B cell (primary cell): ENCODE measurements at places on chromosomes 11 and 22.

- no peaks in the 10 kb centered on the region for H3K36me3 ChIP-seq
- H3K27ac ChIP-seq, result no peak overlapping the region
- no peak for DNase-seq
- no peak overlapping the region for H3K4me3 ChIP-seq
These were observed 68.7 kb downstream of the NAV2 start for GRCh38 chr11:19781351-19781750.

- no peak overlapping the region for H3K27ac ChIP-seq
- peaks cover 17% of the 10 kb centered on the region for H3K4me1 ChIP-seq
- no peaks in the 10 kb centered on the region for H3K27me3 ChIP-seq
- H3K36me3 ChIP-seq, result no peaks in the 10 kb centered on the region
These were observed 10.6 kb upstream of the APOBEC3A start for GRCh38 chr22:38946771-38947170.

DNA sequence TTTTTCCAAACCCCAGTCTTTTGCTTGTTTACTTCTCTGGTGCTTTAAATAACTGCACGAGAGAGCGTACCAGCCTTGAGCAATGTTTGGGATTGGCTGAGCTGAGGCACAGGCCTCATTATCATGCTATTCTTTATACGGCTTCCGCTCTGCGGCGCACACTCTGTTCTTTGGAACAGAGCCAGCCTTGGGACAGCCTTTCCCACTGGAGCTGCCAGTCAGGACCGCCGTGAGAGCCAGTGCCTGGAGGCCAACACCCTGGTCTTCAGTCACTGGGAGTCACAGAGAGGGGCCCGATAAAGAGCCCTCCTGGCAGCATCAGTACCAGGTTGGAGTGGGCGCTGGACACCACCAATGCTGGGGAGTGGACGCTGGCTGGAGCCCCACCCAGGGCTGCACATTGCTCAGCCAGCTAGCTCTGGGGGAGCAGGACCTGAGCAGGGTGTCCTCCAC is 125.6 kb downstream of the BCR start:
- no peak for DNase-seq
- H3K27me3 ChIP-seq, result no peaks in the 10 kb centered on the region
- no peak overlapping the region for H3K4me3 ChIP-seq
- H3K36me3 ChIP-seq, result no peaks in the 10 kb centered on the region
- H3K4me1 ChIP-seq, result no peaks in the 10 kb centered on the region

DNA sequence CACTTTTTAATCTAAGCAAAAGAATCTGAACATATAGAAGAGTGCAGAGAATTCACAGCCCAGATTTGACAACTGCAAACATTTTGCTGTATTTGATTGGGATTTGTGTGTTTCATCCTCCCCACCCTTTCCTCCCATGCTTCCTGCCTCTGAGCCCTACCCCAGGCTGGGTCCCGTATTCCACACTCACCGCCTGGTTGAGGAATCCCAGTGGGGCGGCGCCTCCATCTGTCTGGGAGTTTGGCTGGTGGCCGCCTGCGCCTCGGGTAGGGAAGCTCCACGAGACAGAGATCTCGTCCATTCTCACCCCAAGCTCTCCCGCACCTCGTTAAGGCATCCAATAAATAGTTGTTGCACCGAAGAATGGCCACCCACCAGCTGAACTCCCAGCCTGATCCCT is 105.9 kb upstream of the SLC22A12 start:
- H3K4me1 ChIP-seq, result peaks cover 6% of the 10 kb centered on the region
- no peaks in the 10 kb centered on the region for H3K36me3 ChIP-seq
- DNase-seq, result no peak
- no peak overlapping the region for H3K4me3 ChIP-seq
- H3K27ac ChIP-seq, result no peak overlapping the region

- H3K27me3 ChIP-seq, result no peaks in the 10 kb centered on the region
- no peak overlapping the region for H3K27ac ChIP-seq
- H3K4me1 ChIP-seq, result peaks cover 7% of the 10 kb centered on the region
- H3K4me3 ChIP-seq, result no peak overlapping the region
- peak; percentile 30 for DNase-seq
These were observed 79.5 kb upstream of the SLC25A18 start for GRCh38 chr22:17483688-17484372.

DNA sequence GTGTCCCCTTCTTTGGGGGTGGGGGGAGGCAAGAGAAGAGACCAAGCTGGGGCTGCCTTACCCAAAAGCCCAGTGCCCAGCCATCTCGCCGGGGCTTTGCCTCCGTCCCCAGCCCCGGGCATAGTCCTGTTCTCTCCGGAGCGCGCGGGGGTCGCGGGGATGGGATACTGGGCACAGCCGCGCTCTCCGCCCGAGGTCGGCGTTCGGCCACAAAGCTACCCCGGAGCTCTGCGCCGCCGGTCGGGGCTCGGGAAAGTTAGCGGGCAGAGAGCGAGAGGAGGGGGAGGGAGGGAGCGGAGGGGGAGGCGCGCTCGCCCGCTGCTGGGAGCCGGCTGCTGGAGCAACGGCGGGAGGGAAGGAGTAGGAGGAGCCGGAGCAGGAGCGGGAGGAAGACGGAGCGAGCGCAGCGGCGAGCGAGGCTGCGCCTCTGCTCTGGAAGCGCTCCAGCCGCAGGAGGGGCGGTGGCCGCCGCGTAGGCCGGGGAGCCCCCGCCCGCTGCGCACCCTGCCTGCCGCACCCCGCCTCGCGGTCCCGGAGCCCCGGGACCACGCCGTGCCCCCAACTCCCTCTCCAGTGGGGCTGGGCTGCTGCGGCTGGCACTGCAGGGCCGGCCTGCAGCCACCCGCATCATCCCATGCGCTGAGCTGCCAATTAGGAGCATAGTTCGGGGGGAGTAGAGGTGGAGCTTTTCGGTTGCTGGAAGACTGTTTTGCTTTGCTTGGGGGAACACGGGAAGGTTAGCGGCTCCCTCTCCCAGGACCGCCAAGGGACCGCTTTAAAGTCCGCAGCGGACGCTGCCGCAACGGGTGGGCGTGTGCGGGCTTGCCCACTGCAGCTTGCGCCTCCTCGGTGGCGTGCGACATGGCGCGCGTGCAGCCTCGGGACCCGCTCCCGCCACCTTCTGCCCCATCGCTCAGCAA is at the start of gene SCN4B:
Gene SCN4B (minus strand): TSS at position 272 of the 920 bp plus-strand sequence. CDS start 150 bp downstream, at position 122.
- no peaks in the 10 kb centered on the region for H3K36me3 ChIP-seq
- peaks cover 11% of the 10 kb centered on the region for H3K4me1 ChIP-seq
- no peak within 1 kb of the TSS for H3K4me3 ChIP-seq
- H3K27ac ChIP-seq, result no peak within 1 kb of the TSS
- no peaks in the 10 kb centered on the region for H3K27me3 ChIP-seq
- DNase-seq, result no peak

DNA sequence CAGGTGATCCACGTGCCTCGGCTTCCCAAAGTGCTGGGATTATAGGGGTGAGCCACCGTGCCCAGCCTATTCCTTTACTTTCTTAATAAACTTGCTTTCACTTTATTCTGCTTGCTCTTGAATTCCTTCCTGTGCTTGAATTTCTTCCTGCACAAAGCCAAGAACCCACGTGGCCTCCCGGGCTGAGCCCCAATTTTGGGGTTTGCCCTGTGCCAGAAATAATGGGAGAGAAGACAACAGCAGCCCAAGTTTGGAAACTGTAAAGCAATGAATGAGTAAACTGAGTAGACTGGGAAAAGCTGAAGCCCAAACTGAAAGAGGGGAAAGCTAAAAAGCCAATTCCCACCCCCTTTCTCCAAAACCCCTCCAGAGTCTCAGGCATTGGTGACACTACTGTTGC is 136.4 kb downstream of the NECTIN1 start:
- H3K36me3 ChIP-seq, result no peaks in the 10 kb centered on the region
- H3K4me3 ChIP-seq, result no peak overlapping the region
- H3K27ac ChIP-seq, result no peak overlapping the region

- H3K36me3 ChIP-seq, result no peaks in the 10 kb centered on the region
- peak; percentile 30 for DNase-seq
- no peaks in the 10 kb centered on the region for H3K27me3 ChIP-seq
- peaks cover 4% of the 10 kb centered on the region for H3K4me1 ChIP-seq
These were observed 40.0 kb downstream of the TENM4 start for GRCh38 chr11:79400717-79401330.

DNA sequence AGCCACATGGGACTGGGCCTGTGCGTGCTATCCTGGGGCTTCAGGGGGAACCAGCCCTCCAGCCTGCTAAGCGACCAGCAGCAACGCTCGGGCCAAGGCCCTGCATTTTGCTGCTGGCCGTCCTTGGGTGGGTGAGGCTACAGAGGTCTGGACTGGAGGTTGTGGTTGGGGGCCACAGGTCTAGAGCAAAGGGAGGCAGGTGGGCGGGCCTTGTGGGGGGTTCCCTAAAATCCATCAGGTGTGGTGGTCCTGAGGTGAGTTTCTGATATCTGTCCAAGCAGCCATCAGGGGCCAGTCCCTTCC is 34.7 kb downstream of the PPM1F start:
- H3K36me3 ChIP-seq, result no peaks in the 10 kb centered on the region
- no peak for DNase-seq
- no peaks in the 10 kb centered on the region for H3K4me1 ChIP-seq
- no peak overlapping the region for H3K27ac ChIP-seq

DNA sequence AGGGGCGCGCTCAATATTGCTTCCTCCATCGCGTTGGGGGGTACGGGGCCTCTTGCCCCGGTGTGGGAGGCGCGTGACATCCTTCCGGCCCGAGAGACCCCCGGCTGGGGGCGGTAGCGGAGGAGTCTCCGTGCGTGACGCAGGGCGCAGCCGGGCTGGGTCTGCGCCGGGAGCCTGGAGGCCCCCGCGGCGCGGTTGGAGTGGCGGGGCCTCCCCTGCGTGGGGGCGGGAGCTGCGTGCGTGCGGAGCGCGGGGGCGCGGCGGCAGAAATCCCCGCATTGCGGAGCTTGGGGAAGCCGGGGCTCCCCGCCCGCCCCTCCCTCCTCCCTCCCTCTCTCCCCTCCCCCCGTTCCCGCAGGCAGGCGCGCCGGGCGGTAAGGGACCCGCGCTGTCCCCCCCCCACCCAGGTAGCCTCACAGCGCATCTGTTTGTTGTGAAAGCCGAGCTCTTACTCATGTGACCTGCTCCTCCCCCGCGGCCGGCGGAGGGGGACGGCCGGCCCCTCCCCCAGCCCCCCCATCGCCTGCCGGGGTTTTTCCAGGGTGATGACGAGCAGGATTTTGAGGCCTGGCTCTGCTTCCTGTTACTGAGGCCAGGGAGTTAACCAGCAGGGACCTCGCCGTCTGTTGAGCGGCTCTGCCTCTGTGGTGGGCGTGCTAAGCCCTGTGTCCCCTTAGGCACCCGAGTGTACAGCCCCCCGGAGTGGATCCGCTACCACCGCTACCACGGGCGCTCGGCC is 1.6 kb downstream of the PIM3 start:
- peaks cover 40% of the 10 kb centered on the region for H3K4me1 ChIP-seq
- no peaks in the 10 kb centered on the region for H3K27me3 ChIP-seq
- DNase-seq, result peak; percentile 91
- peaks cover 27% of the 10 kb centered on the region for H3K36me3 ChIP-seq
- H3K4me3 ChIP-seq, result peak overlapping the region; percentile 77

- no peak for DNase-seq
- no peak overlapping the region for H3K4me3 ChIP-seq
- H3K27me3 ChIP-seq, result no peaks in the 10 kb centered on the region
- no peak overlapping the region for H3K27ac ChIP-seq
These were observed 8.3 kb downstream of the UEVLD start for GRCh38 chr11:18580113-18580766.

DNA sequence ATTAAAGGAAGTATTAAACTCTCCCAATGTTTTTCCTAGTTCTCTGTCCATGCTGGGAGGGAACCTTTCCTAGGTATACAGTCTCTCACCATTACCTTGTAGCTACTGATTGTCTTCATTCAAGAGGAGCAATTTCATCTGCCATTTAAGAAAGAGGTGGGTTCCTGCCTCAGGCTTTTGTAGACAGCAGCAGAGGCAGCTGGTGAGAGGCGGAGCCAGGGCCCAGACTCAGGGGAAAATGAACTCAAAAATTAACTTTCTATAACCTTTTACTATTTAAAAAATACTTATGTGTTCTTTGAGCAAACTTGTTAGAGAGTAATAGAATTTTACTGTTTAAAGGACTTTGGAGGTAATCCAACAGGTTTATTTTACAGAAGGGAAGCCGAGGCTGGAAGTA is 133.0 kb downstream of the SNX19 start:
- no peaks in the 10 kb centered on the region for H3K36me3 ChIP-seq
- H3K4me1 ChIP-seq, result no peaks in the 10 kb centered on the region
- H3K4me3 ChIP-seq, result no peak overlapping the region
- H3K27me3 ChIP-seq, result no peaks in the 10 kb centered on the region
- no peak for DNase-seq

- no peaks in the 10 kb centered on the region for H3K36me3 ChIP-seq
- no peak overlapping the region for H3K4me3 ChIP-seq
- H3K4me1 ChIP-seq, result no peaks in the 10 kb centered on the region
These were observed 13.9 kb downstream of the CCND1 start for GRCh38 chr11:69654660-69655478.

GRCh38 chr11:33389635-33390034 is 132.5 kb downstream of the HIPK3 start:
- no peak overlapping the region for H3K27ac ChIP-seq
- H3K4me1 ChIP-seq, result peaks cover 24% of the 10 kb centered on the region
- peak overlapping the region; percentile 44 for H3K4me3 ChIP-seq
- DNase-seq, result no peak
- no peaks in the 10 kb centered on the region for H3K27me3 ChIP-seq
- H3K36me3 ChIP-seq, result no peaks in the 10 kb centered on the region

GRCh38 chr11:58289266-58289665 is 21.2 kb upstream of the OR10W1 start:
- H3K36me3 ChIP-seq, result no peaks in the 10 kb centered on the region
- no peak for DNase-seq
- H3K27me3 ChIP-seq, result peaks cover 6% of the 10 kb centered on the region

GRCh38 chr11:1072116-1072820 is 2.4 kb upstream of the MUC2 start:
- H3K4me3 ChIP-seq, result no peak overlapping the region
- no peak overlapping the region for H3K27ac ChIP-seq
- no peaks in the 10 kb centered on the region for H3K4me1 ChIP-seq
- DNase-seq, result no peak
- no peaks in the 10 kb centered on the region for H3K36me3 ChIP-seq
- peaks cover 2% of the 10 kb centered on the region for H3K27me3 ChIP-seq
